ENCODE measurements at places on chromosomes 3 and 15.

DNA sequence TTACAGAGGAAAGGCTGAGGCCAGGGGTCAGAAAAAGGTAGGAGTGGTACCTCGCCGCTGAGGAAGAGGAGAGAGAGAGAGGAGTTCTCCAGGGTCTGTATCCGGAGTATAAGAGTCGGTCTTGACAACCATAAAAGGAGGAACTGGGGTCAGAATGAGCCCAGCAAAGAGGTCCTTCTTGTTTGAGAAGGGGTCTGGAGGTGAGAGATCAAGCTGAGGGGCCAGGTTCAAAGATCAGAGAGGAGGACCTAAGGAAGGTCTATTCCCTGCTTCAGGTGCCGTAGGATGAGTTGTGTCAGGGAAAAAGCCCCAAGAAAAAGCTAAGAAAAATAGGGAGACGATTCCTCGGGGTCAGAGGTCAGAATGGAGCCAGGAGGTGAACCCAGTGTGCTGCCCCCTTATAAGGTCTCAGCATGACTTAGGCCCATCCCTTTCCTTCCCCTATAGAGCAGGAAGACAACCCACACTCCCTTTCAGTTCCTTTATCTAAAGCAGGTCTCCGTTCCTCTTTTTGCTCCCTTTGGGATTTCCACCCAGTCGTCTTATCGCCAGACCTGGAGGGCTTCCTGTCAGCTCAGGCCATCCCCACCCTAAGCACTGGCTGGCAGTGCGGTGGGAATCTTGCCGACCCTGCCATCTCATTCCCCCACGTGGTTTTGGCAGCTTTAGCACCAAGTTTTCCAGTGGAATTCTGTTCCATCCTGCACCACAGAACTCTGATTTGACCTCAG lies 651 bp downstream of the MTMR14 start:
- no peak for DNase-seq
- H3K4me3 ChIP-seq, result peak overlapping the region; percentile 99
- peaks cover 25% of the 10 kb centered on the region for H3K4me1 ChIP-seq
- no peaks in the 10 kb centered on the region for H3K27me3 ChIP-seq
- peaks cover 9% of the 10 kb centered on the region for H3K36me3 ChIP-seq
- peak overlapping the region; percentile 87 for H3K27ac ChIP-seq

DNA sequence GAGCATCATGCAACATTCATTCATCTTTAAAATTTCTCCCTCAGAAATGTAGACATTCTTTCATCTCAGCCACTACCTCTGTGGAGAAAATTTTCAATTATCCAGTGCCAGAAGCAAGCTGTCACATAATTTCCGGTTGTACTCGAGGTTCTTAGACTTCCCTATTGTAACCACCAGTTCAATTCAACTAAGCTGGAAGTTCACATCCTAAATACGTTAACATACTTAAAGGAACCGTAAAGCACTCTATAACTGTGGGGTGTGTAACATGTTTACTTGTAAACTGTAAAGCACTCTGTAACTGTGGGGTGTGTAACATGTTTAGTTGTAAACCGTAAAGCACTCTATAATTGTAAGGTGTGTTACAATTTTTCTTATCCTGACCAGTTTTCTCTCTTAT lies 150.3 kb downstream of the PLCL2 start:
- no peaks in the 10 kb centered on the region for H3K27me3 ChIP-seq
- no peak overlapping the region for H3K4me3 ChIP-seq
- H3K27ac ChIP-seq, result no peak overlapping the region
- peaks cover 9% of the 10 kb centered on the region for H3K36me3 ChIP-seq
- peaks cover 61% of the 10 kb centered on the region for H3K4me1 ChIP-seq
- no peak for DNase-seq

- no peaks in the 10 kb centered on the region for H3K4me1 ChIP-seq
- H3K36me3 ChIP-seq, result peaks cover 4% of the 10 kb centered on the region
- no peak overlapping the region for H3K27ac ChIP-seq
- no peaks in the 10 kb centered on the region for H3K27me3 ChIP-seq
- H3K4me3 ChIP-seq, result no peak overlapping the region
- DNase-seq, result no peak
Observed at GRCh38 chr15:48680841-48681240, 35.3 kb upstream of the FBN1 start.

- no peak overlapping the region for H3K4me3 ChIP-seq
- peaks cover 12% of the 10 kb centered on the region for H3K36me3 ChIP-seq
- no peaks in the 10 kb centered on the region for H3K27me3 ChIP-seq
- H3K4me1 ChIP-seq, result peaks cover 11% of the 10 kb centered on the region
- H3K27ac ChIP-seq, result no peak overlapping the region
- no peak for DNase-seq
Observed at GRCh38 chr3:42037318-42037945, 53.7 kb upstream of the TRAK1 start.

DNA sequence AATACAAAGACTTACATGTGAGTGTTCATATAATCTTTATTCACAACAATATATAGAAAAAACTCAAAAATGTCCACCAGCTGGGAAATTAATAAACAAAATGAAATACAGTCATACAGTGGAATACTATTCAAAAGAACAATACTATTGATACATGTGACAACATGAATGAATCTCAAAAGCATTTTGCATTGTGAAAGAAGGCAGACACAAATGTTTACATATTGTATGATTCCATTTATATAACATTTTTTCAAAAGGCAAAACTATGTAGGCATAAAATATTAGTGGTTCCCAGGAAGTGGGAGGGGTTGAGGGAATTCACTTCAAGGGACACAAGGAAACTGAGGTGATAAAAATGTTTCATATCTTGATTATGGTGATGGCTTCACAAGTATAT lies 303.2 kb downstream of the CTNNB1 start:
- H3K27ac ChIP-seq, result no peak overlapping the region
- no peak for DNase-seq
- peaks cover 5% of the 10 kb centered on the region for H3K4me1 ChIP-seq
- no peak overlapping the region for H3K4me3 ChIP-seq
- H3K36me3 ChIP-seq, result no peaks in the 10 kb centered on the region
- H3K27me3 ChIP-seq, result no peaks in the 10 kb centered on the region

GRCh38 chr15:60571008-60571420 lies 92.1 kb upstream of the ICE2 start:
- H3K4me3 ChIP-seq, result no peak overlapping the region
- no peak for DNase-seq
- H3K4me1 ChIP-seq, result peaks cover 90% of the 10 kb centered on the region
- H3K27ac ChIP-seq, result peak overlapping the region; percentile 51

DNA sequence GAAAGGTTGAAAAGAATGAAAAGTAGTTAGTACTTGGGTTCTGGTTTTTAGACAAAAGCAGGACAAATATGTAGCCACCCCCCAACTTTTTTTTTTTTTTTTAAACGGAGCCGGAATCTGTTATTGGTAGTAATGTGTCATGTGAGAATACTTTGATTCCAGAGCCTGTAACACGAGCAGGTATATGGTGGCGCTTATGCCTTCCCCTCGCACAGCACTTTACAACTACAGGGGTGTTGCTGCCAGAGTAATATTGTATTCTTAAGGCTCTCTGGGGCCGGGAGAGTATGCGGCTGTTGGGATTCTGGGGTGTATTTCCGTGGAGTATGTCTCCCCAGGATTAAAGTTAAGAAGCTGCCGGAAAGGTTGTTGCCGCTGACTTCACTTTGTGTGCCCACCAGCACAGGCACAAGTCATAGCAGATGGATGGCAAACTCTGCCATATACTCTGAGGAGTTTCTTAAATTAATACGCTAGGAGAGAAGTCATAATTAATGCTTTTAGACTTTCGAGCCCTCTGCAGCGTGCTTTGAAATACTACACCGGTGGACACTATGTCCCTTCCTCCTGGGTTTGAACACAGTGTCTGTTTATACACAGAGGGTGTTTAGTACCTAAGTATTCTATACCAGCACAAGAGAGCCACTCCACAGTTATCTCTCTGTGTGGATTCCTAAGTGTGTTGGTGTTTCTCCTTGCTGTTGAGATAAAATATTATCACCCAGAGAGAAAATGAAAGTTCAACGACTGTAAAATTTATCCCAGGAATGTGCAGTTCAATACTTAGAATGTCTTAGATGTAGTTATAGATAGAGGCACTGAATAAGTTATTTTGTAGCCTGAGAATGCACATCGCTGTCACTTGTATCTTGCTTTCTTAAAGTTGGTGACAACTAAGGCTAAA lies 1.4 kb downstream of the MBNL1 start:
- H3K27ac ChIP-seq, result peak overlapping the region; percentile 91
- peaks cover 36% of the 10 kb centered on the region for H3K36me3 ChIP-seq
- H3K27me3 ChIP-seq, result no peaks in the 10 kb centered on the region
- DNase-seq, result peak; percentile 21
- peak overlapping the region; percentile 88 for H3K4me3 ChIP-seq
- peaks cover 53% of the 10 kb centered on the region for H3K4me1 ChIP-seq

DNA sequence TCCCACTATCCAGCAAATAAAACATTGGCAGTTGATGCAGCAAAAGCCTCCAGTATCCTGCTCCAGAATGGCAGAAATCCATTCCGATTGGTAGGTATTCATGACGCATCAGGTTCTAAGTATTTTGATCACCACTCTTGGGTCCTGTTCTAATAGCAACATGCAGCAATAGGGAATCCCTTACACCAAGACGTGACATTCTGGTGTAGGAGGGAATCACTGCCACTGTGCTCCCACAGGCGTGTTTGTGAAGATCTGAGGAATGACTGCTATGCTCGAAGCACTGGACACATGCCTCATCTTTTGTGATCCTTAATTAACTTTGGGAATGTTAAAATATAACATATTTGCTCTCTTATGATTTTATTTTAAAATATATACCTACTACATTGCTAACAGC lies 552.9 kb downstream of the MECOM start:
- no peaks in the 10 kb centered on the region for H3K27me3 ChIP-seq
- H3K4me1 ChIP-seq, result no peaks in the 10 kb centered on the region
- no peaks in the 10 kb centered on the region for H3K36me3 ChIP-seq
- no peak overlapping the region for H3K4me3 ChIP-seq
- no peak for DNase-seq
- H3K27ac ChIP-seq, result no peak overlapping the region

GRCh38 chr15:35040339-35041255 lies 44.5 kb downstream of the NANOGP8 start:
- H3K36me3 ChIP-seq, result no peaks in the 10 kb centered on the region
- H3K27ac ChIP-seq, result no peak overlapping the region
- no peak overlapping the region for H3K4me3 ChIP-seq
- H3K4me1 ChIP-seq, result peaks cover 9% of the 10 kb centered on the region

- DNase-seq, result no peak
- H3K27me3 ChIP-seq, result no peaks in the 10 kb centered on the region
Observed at GRCh38 chr3:148227534-148227933, 470.2 kb upstream of the AGTR1 start.

- H3K36me3 ChIP-seq, result peaks cover 20% of the 10 kb centered on the region
- no peaks in the 10 kb centered on the region for H3K27me3 ChIP-seq
- DNase-seq, result no peak
- H3K4me1 ChIP-seq, result peaks cover 3% of the 10 kb centered on the region
- H3K27ac ChIP-seq, result no peak overlapping the region
- H3K4me3 ChIP-seq, result no peak overlapping the region
Observed at GRCh38 chr3:45513041-45513440, 81.5 kb upstream of the LIMD1 start.
